Esophagus muscularis mucosa (tissue), 4 donors: ENCODE measurements at places on chromosomes 2 and 18. TPM values are rescaled to one million over a fixed set of nuclear protein-coding genes. Genes with fewer than 3 reads are reported as not detected.

Gene FBXO41
- total RNA-seq = 5.2 TPM

Gene GPAT2
- 10.0 TPM for total RNA-seq

Gene PER2
- total RNA-seq = 11.0 TPM

Gene CELF4
- total RNA-seq = 1.7 TPM

Gene DNAH6
- 0.13 TPM for total RNA-seq

Gene ZRANB3
- 4.6 TPM for total RNA-seq

Gene TRIM43
- total RNA-seq = not detected

Gene AQP12B
- not detected for total RNA-seq

Gene MC5R
- total RNA-seq = not detected

Gene EDAR
- not detected for total RNA-seq

Gene KIAA2012
- not detected for total RNA-seq

Gene NPHP1
- 6.6 TPM for total RNA-seq

Gene AMMECR1L
- 11.1 TPM for total RNA-seq

Gene CDCA7
- total RNA-seq = 0.71 TPM

Gene SERPINB3
- total RNA-seq = not detected

Gene NT5C1B
- not detected for total RNA-seq

Gene TBR1
- not detected for total RNA-seq

Gene PRKAG3
- not detected for total RNA-seq

Gene SLC38A11
- total RNA-seq = 11.6 TPM

Gene CYTIP
- 2.6 TPM for total RNA-seq

Gene TMEM178A
- total RNA-seq = 1.2 TPM

Gene SULT1C4
- total RNA-seq = 1.7 TPM
